ENCODE measurements at places on chromosomes 7 and 10.

- no peak for DNase-seq
Measured at GRCh38 chr10:110457851-110458250, 39.9 kb upstream of the DUSP5 start.

DNA sequence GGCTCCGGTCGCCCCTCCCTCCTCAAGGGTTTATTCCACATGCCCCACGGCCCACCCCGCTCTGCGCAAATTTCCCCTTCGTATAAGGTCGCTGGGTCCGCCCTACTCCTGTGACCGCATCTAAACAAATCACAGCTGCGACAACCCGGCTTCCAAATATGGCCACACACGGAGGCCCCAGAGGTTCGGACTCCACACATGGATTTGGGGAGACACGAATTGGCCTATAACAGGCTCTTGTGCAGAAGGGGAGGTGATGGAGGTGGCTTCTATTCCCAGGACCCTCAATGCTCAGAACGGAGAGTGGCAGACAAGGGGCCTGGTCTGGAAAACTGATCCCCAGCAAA, 90.1 kb downstream of the FOXL3 start:
- DNase-seq: no peak

DNA sequence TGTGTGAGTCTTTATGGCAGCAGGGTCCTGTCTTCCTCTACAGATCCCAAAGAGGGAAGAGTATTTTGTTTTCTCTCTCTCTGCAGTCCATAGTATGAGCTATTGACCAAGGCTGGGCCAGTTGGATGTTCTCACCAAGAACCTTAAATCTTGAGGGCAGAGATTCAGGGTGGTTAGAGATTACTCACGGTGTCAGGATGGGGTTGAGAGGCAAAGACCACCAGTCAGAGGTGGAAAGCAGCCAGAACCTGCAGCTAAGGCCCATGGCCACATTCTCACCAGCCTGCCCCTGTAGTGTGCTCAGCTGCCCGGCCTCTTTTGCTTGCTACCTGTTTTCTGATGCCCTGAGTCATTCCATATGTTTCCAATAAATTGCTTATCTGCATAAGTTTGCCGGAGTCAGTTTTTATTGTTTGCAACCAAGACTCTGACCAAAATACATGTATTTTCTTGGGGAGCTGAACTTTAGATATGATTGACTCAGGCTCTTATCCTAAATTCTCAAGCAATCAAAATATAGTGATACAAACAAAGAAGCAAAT, 67.0 kb downstream of the MAP3K8 start:
- DNase-seq: no peak

DNA sequence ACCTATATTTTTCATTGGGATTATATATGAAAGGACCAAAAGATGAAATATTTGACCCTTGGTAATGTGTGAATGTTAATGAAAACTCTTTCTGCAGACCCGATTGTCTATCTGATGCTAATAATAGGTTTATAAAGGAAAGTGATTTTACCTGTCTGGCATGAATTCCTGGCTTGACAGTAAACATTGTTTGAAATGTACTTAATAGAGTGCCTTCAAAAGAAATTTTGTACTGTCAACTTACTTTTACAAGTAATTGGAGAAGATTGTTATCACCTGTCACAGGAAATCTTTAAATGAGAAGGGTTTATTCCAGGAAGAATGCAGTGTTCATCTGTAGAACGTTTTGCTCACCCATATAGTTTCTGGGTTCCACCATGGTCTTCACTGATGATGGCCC, 588.2 kb downstream of the INHBA start:
- no peak for DNase-seq

DNA sequence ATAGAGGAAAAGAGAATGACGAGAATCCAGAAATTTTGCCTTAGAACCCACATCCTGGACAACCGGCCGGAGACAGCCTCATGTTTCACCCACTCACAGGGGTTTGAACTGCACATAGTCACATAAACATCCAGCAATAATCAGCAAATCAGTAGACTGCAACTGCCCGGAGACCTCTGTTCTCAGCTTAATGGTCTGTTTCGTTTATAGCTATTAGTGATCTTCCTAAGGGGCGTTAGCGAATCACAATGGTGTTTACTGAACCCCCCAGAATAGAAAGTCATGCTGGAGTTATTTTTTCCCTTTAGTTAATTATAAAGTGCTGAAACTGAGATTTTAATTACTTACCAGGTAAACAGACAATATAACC, 98.4 kb downstream of the SFMBT2 start:
- no peak for DNase-seq

DNA sequence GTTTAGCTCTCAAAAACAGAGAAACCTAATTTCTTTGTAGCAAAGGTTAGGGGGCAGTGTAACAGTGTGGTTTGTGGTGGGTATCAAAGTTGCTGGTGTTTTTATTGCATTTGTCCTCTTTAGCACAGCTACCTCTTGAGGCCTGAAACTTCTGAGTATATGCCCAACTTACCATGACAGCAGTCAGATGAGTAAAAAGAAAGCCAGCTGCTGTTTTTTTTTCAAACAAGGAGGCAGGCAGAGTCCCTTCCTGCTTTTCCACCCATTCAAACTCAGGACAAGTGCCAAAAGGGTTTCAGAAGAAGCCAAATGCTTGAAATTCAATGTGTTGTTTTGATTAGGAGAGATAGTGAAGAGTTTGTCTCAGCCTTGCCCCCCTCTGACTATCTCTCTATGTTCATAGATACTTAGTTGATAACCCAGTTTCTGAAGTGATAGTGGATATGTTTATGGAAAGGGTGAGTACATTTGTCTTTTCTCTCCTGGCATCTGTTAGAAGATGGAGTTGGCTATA, 23.1 kb downstream of the GBF1 start:
- DNase-seq: no peak

DNA sequence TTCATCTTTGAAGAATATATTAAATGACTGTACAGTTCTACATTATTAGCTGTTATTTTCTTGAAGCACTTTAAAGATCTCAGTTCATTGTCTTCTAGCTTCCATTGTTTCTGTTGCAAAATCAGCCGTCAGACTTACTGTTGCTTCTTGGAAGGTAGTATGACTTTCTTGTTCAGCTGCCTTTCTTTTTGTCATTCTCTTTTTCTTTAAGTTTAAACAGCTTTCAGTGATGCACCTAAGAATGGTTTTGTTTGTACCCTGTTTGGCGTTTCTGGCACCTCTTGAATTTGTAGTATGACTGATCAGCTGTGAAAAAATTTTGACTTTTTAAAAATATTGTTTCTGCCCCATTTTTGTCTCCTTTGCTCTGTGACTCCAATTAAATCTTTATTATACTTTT, 9.3 kb downstream of the MKLN1 start:
- no peak for DNase-seq

DNA sequence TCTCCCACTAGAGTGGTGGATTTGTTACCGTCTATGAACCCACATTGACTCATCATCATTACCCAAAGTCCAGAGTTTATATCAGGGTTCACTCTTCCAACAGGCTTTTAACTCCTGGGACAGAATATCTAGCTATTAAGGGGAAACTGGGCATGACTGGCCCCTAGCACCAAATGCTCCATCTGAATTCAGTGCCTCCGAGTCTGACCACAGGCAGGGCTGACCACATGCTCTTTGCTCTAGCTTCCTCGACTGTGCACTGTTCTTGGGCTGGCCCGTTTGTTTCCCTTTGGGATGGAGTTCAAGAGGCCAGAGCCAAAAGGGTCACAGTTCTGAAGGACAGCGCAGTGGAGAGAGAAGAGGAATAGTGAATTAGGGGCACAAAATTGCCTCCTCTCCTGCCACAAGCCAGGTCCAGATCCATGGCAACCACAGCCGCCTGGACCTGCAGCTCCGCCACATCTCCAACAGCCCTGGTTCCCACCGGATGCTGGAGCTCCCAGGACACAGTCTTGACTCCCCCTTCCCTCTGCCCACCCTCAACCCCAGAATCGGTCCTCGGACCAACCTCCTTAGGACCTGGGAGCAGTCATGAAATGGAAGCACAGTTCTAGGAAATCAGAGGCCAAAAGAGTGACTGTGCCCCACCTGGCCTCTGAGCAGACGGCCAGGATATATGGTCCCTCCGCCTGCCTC, 16.2 kb downstream of the CAMK2G start:
- DNase-seq: no peak
